ENCODE measurements at places on chromosomes 5 and 9.

- no peaks in the 10 kb centered on the region for H3K4me1 ChIP-seq
- no peaks in the 10 kb centered on the region for H3K36me3 ChIP-seq
- DNase-seq = no peak
- no peaks in the 10 kb centered on the region for H3K27me3 ChIP-seq
- no peak overlapping the region for H3K4me3 ChIP-seq
Measured at GRCh38 chr9:93379051-93379450, 72.4 kb upstream of the FAM120A start.

- H3K27ac ChIP-seq = no peak overlapping the region
- peaks cover 1% of the 10 kb centered on the region for H3K27me3 ChIP-seq
- no peaks in the 10 kb centered on the region for H3K4me1 ChIP-seq
- H3K4me3 ChIP-seq = no peak overlapping the region
- H3K36me3 ChIP-seq = peaks cover 8% of the 10 kb centered on the region
Measured at GRCh38 chr5:313265-313664, 8.2 kb upstream of the AHRR start.

GRCh38 chr9:134318481-134318891 is 7.8 kb upstream of the RXRA start:
- H3K4me1 ChIP-seq = peaks cover 53% of the 10 kb centered on the region
- H3K27ac ChIP-seq = no peak overlapping the region
- no peak overlapping the region for H3K4me3 ChIP-seq
- no peaks in the 10 kb centered on the region for H3K36me3 ChIP-seq
- H3K27me3 ChIP-seq = no peaks in the 10 kb centered on the region

DNA sequence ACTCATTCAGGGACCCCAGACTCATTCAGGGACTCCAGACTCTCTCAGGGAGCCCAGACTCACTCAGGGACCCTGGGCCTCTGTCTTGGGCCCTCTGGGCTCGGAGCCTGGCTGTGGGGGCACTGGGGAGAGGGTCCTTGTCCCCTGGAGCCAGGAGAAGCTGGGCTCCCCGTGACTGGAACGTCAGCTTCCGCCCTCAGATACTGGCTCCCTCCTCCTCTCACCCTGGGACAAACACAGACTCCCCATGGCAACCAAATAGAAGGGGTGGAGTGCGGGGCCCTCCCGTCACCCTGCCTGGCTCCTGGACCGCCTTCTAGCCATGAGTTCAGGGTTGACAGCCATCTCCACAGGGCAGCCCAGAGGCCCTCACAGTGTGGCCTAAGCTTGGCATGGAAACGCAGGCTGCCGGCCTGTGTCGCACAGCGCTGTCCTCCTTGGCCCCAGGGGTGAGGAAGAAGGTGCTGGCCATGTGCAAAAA is 27.6 kb downstream of the ZDHHC11B start:
- no peaks in the 10 kb centered on the region for H3K4me1 ChIP-seq
- DNase-seq = no peak
- H3K4me3 ChIP-seq = no peak overlapping the region
- H3K36me3 ChIP-seq = no peaks in the 10 kb centered on the region

GRCh38 chr5:59152701-59153245 is 569.9 kb downstream of the RAB3C start:
- no peaks in the 10 kb centered on the region for H3K4me1 ChIP-seq
- H3K4me3 ChIP-seq = no peak overlapping the region
- no peak overlapping the region for H3K27ac ChIP-seq
- no peak for DNase-seq
- no peaks in the 10 kb centered on the region for H3K27me3 ChIP-seq

GRCh38 chr5:1719860-1720259 is 79.8 kb downstream of the MRPL36 start:
- H3K4me1 ChIP-seq = no peaks in the 10 kb centered on the region
- no peak overlapping the region for H3K4me3 ChIP-seq
- no peaks in the 10 kb centered on the region for H3K27me3 ChIP-seq
- H3K27ac ChIP-seq = no peak overlapping the region

DNA sequence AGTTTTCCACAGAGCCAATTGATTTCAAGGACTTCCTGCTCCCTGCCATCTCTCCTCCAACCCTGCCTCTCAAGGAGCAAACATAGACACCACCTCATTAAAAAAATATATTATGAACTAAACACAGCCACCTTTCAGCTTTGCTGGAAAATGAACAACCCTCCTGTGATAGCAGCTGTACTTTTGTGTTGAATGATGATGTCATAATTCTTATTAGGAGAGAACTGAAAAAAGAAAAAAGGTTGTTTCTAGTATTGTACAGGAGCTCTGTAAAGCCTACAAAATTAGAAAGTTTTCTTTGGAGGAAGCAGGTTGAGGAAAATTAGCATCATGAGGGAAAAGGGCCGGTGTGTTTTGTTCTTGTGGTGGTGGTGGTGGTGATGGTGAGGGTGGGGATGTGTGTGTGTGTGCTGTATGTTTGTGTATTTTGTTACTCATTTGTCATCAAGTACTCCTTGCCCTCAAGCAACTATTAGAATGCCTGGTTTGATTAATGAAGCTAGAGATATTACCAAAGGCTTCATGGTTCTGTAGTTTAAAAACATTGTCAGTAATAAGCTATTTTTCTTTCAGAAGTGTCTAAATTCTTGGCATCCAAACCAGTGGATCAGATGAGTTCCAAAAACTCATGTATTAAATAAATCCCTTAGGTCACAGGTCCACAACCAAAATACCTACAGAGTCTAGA is 405.9 kb downstream of the TLE4 start:
- no peak overlapping the region for H3K27ac ChIP-seq
- no peak overlapping the region for H3K4me3 ChIP-seq
- DNase-seq = no peak
